ENCODE measurements at places on chromosomes 7 and 10.

DNA sequence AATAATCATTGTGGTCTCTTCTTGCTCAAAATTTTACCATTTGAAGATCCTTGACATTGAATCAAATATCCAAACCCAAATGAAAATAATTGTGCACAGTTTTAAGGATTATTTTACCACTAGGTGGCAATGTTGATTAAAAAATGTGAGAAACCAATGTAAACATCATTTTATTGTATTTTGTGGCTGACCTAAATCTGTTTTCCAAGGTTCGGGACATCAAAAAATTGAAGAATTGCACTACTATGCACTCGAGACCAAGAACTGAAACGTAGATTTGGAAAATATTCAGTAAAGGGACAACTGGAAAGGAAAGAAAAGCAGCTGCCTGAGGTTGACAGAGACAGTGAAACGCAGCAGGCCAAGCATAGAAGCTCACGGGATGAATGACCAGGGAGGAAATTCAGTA lies 259.3 kb downstream of the SNX13 start:
- peak; percentile 67 for DNase-seq

- DNase-seq, result peak; percentile 88
Measured at GRCh38 chr10:36489611-36490228, 635.7 kb upstream of the ANKRD30A start.

DNA sequence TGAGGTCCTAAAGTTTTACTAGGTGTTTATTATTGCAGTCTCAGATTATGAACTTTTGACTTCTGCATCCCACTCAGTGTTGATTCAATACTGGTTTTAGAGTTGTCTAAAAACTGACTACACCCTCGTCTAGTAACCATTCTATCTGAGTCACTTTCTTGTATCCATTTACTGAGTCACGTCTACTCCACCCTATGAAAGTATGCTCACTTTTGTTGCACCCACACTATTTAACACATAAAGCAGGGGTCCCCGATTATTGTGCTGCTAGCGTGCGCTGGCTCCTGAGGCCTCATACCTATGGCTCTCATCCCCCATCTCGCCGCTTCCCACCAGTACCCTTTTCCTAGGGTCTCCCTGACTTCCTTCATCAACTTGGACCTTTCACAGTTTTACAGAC lies 2.0 kb downstream of the SAMD9 start:
- peak; percentile 37 for DNase-seq

DNA sequence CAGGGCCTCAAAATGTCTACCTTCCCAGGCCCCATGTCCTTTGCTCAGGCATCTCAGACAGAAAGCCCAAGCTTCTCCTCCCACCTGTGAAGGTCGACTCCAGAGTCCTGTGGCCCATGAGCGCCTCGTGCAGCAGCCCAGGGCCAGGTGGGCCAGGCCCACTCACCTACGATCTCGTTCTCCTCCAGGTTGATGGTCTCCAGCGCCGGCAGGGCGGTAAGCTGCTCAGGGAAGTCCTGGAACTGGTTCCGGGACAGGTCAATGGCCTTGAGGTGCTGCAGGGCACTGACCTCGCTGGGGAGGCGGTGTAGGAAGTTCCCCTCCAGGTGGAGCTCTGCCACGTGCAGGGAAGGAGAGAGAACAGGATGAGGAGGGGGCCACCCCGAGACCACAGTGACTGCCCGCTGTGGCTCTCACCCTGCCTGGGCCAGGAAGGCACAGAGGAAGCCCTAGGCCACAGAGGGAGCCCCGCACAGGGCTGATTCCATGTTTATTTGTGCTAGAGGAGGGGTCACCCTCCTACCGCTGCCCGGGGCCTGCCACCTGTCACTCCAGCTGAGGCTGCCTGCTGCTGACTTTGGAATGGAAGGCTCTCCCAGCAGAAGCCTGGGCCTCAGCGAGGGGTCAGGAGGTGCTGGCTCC lies 40.0 kb upstream of the NPFFR1 start:
- no peak for DNase-seq

DNA sequence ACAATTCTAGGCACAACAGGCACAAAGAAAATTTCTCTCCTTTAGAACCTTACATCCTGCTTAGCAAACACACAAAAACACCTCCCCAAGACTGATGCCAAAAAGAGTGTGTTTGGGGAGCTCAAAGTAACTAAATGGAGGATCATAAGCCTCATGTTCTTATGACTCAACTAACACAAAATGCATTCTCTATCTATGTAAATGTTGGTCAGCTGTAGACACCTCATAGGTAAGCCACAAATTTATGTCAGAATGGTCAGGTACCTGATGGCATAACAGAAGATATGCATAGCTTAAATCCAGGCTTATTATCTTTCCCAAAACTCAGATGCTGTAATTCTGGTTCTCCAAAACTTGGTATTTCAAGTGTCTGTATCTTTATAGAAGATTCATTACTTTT lies 315.1 kb downstream of the C7orf25 start:
- no peak for DNase-seq

DNA sequence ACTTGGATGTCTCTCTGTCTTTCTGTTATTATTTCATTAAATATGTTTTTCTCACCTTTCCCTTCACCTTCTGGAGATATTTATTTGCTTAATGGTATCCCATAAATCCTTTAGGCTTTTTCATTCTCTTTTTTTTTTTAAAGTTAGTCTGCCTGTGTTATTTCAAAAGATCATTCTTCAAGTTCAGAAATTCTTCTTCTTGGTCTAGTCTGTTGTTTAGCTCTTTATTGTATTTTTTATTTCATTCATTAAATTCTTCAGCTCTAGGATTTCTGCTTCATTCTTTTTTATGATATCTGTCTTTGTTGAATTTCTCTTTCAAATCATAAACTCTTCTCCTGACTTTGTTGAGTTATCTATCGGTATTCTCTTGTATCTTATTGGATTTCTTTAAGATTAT lies 312.1 kb upstream of the KAT6B start:
- no peak for DNase-seq

DNA sequence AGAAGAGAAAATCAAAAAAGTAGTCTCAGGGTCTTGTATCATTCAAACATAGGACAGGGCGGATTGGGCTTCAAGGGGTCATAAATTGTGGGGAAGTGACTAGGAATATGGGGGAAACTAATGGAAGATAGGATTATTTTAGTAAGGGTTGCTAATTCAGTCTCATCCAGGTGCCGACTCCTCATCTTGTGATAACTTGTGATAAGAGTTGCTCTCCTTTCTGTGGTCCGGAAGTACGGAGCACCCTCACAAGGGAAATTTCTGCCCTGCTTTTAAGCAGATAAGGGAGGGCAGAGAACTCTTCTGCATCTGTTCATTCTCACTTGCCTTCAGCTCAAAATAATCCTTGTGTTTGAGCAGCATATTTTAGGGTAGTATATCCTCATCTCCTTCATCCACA lies 436.4 kb upstream of the LRGUK start:
- DNase-seq, result no peak

- DNase-seq, result no peak
Measured at GRCh38 chr7:41028580-41028979, 674.3 kb downstream of the INHBA start.

- DNase-seq, result no peak
Measured at GRCh38 chr7:84248267-84248666, 53.7 kb upstream of the SEMA3A start.

- DNase-seq, result no peak
Measured at GRCh38 chr7:139658296-139658695, 119.5 kb downstream of the HIPK2 start.

DNA sequence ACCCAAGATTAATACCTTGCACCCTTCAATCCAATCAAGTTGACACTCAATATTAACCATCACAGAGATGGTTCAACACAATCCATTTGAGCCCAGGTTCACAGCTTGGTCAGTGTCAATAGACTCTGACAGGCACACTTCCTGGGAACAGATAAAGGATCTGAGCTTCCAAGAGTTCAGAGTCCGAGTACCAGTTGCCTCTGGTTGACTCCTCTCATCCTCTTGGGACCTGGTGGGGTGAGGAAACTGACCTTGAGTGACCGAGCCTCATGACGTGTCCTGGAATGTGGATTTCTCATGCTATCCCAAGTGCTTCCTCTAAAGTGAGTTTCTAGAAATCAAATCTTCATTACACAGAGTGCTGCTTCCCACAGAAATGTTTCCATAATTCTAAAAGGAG lies 162.0 kb downstream of the CYP26A1 start:
- DNase-seq, result no peak

DNA sequence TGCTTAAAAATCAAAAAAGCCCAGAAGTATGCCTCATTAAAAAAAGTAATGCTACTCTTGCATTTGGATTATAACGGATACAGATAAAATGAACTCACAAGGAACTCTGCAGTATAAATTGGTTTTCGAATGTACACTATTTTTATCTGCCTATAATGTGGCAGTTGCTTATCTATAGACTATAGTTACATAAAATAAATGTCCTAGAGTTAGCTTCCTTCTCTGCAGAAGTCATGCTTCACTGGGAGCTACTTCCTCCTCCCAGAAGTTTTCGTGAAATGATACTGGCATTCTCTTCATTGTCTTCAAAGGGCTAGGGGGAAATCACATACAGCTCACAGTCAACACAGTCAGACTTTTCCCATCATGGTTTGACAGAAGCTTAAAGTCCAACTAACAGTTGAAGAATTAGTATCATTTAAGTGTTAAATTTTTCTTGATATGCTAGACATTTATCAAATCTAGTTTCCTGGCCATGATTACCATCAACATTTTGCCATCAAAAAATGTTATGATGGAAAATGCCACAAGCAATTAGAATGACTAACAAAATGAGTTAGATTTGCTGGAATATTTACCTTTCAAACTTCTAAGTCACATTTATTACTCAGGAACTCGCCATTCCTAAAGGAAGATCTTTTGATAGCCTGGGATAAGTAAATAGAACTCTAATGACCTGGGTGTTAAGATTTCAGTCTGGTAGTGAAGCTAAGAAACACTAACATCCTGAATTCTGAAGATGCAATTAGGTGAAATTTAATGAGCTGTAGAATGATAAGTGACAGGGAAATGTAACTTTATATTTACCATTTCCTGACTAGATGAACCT lies 87.3 kb upstream of the TRIL start:
- DNase-seq, result no peak

GRCh38 chr10:60441515-60441914 lies 51.8 kb upstream of the ANK3 start:
- DNase-seq, result no peak

- DNase-seq, result peak; percentile 25
Measured at GRCh38 chr7:52540041-52540440, 495.4 kb upstream of the POM121L12 start.

- DNase-seq, result no peak
Measured at GRCh38 chr7:26507108-26507987, 215.7 kb downstream of the SNX10 start.

DNA sequence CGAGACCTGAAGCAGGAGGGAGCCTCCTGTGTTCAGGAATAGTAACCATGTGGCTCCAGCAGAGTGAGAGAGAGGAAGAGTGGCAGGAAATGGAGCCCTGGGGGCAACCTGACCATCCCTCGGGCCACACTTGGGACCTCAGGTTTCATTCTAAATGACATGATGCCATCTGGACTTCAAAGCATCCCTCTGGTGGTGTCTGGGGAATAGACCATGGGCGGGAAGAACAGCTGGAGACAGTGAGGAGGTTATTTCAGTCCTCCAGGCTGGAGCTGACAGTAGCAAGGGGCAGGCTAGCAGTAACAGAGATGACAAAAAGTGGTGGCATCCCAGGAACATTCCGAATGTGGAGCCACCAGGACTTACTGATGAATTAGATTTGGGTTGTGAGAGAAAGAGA lies 44.8 kb downstream of the AKR1B1 start:
- DNase-seq, result no peak

GRCh38 chr10:83909001-83909400 lies 230.3 kb upstream of the GHITM start:
- DNase-seq, result no peak

DNA sequence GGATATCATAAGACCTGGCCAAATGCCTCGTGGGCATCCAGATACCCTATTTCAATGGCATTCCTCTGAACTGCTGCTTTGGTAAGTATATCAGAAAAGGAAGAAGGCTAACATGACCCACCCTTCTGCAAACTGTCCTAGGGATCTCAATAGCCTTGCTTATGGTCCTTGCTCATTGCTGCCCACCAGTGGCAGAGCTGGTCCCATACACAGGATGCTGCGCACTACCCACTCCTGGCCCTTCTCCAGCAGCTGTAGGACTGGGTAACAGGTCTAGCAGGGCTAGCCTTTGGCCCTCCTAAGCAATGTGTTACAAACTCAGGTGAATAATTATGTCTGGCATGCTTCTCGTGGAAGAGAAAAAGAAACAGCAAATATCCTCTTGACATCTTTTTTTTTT lies 72.5 kb downstream of the C10orf90 start:
- DNase-seq, result peak; percentile 50

DNA sequence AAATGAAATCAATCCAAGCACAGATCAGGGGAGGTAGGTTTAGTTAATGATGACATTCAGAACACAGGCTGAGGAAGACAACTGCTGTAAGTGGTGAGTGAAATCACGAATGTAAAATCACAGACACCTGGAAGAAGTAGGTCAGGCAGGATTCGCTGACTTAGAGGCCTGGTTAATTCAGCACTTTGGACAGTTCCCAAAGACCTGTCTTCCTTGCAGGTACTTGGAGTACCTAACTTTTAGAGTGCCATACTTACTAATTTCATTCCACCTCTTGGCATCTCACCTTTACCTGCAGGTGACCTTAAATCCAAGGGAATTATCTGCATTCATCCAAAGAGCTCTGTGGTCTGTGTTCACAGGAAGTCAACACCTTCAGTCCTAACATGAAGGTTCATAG lies 822.3 kb downstream of the PHTF2 start:
- DNase-seq, result peak; percentile 6

DNA sequence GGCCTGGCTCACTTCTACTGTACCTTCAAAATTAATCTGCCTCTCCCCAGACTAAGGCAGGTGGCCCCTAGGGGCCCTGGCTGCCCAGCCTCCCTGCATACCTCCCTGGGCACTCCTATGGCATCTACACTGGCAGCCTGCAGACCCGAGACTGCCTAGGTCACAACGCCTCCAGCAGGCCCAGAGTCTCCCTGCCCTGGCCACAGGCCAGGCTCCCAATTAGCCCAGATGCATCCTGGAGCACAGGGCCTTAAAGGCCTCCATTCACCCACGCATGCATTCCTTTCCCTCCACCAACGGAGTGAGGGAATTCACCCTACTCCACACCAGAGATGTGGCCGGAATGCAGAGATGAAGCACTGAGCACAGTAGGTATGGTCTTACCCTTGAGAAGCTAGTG lies 1.9 kb downstream of the CHAT start:
- DNase-seq, result no peak

GRCh38 chr10:125344573-125345171 lies 184.3 kb upstream of the CTBP2 start:
- DNase-seq, result no peak

- no peak for DNase-seq
Measured at GRCh38 chr7:11336432-11336831, 362.8 kb downstream of the PHF14 start.

GRCh38 chr10:117284716-117285494 lies 44.0 kb downstream of the SLC18A2 start:
- no peak for DNase-seq

- no peak for DNase-seq
Measured at GRCh38 chr7:1942243-1942940, 272.3 kb downstream of the ELFN1 start.

All from astrocyte of the spinal cord (primary cell).